ENCODE measurements at places on chromosomes 2 and 18.

GRCh38 chr2:190540048-190540447 lies 5.5 kb upstream of the NEMP2 start:
- no peak for DNase-seq

DNA sequence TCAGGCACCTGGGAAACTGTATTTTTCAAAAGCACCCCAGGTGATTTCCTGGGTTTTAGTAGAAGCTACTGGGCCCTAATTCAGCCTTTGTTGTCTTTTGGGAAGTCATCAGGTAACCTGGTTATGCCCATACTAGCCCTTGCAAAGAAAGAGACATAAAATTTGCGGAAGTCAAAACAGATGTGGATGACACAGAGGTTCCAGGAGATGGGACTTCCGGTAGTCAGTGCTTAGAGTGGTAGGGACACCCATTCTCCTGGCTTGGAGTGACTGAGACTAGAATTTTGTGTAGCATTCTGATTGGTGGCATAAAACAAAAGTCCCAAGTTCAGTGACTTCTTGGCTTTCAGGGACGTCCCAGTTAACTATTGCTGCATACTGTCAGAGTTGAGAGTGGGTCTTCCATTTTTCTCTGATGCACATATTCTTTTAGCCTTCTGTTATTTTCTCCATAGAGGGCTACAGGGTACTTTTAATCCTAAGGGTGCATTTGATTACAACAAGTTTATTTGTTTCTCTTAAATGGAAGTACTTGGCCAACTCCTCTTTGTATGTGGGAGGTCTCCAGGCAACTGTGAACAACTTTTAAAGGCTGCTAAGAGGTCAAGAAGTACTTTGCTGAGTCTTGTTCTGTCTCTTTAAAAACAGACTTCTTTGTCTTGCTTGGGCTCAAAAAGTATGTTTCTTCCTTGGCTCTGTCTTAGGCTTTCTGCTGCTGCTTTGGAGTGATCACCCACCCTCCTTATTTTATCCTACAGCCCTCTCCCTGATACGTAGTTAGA lies 8.8 kb downstream of the NAB1 start:
- no peak for DNase-seq

DNA sequence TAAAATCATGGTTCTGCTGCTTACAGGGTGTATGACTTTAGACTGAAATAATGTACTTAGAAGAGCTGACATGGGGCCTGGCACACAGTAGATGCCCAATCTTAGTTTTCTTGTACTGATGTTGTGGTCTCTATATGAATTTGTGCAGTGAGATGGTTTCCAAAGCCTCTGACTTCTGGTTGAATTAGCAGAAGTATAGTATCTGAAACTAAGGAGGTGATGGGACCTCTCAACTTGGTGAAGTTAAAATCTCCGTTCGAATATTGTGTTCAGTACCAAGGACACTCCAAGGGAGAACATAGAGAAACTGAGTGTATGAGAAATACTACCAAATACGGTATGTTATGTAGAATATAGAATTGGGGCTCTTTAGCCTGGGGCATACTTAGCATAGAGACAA lies 120.9 kb downstream of the ANTXR1 start:
- no peak for DNase-seq

DNA sequence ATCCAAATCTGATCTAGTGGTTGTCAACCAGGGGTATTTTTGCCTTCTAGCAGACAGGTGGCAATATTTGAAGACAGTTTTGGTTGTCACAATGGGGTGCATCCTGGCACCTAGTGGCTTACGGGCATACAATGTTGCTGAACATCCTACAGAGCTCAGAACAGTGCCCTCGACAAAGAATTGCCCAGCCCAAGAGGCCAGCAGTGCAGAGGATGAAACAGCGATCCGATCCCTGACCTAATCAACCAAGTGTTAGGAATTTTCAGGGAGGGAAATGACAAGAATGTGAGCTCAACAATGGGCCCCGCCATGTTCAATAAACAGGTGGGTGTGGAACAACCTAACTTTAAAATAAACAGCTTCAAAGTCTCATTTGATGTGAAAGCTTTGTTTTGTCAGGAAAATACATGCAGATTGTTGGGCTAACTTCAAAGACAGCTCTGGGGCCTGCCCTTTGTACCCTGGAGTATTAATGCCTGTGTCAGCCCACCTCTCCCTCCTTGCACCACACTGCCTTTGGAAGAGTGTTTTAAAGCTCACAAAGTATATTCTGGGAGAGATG lies 22.5 kb upstream of the SCYGR5 start:
- DNase-seq = no peak

- no peak for DNase-seq
Measured at GRCh38 chr2:208006337-208006736, 19.0 kb downstream of the PLEKHM3 start.

GRCh38 chr18:28766027-28766426 lies 589.1 kb upstream of the CDH2 start:
- DNase-seq = no peak

DNA sequence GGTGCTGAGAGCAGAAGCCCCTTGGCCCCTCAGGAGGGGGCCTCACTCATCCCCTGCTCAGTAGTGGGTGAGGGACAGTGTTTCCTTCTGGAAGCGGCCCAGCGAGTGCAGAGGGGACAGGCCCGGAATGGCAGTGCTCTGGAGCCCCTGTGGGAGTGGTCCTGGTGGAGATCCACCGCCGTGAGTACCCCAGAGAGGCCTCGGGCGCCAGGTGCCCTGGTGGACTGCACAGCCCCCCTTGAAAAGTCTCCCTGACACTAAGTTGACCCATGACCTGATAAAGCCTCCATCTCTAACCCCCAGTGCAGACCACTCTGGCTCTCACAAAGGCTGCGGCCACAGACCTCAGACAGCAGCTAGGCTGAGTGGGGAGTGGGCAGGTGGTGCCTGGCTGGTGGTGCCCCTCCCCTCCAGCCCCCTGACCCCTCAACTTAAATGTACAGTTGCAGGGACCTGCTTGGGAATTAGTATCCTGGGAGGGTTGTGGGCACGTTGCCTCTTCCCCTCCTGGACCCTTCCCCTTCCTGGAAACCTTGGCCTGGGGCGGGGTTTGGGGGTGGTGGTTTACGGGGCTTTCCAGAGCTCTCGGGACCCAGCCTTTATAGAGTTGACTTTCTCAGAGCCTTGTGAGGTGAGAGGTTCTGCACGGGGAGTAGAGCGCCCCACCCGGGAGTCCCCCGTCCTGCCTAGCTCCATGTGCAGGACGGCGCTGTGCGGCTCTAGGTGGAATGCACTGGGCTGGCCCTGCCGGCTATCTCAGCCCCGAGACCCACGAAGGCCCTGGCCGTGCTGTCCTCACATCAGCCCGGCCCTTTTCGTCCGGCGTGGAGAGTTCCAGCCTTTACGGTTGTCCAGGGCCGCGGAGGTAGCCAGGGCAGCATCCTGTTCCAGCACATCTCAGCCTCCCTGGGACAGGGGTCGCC lies 62.7 kb downstream of the RTP5 start:
- no peak for DNase-seq

GRCh38 chr2:33130544-33130943 lies 183.8 kb downstream of the LTBP1 start:
- DNase-seq = no peak

GRCh38 chr18:62118328-62118727 lies 68.5 kb downstream of the PIGN start:
- DNase-seq = no peak

- DNase-seq = no peak
Measured at GRCh38 chr18:70082430-70082829, 123.1 kb downstream of the RTTN start.

DNA sequence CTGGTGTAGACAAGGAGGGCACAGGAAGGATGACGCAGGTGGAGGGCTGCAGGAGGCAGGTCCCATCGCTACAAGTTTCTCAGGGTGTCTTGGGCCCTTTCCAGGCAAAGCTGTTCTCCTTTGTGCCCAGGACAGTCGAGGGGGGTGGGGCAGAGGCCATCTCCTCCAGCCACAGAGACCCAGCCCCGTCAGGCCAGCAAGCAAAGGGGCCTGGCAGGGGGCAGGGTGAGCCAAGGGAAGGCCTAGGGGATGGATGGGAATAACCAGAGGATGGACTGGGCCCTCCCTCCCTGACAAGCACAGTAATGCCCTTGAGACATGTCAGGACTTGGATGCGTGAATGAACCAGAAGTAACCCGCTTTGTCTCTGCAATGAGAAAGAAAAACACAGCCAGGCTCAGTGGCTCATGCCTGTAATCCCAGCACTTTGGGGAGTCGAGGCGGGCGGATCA lies 6.3 kb downstream of the TCF23 start:
- no peak for DNase-seq

GRCh38 chr2:42810121-42810970 lies 18.0 kb upstream of the HAAO start:
- DNase-seq = peak; percentile 95

GRCh38 chr2:132583666-132584360 lies 86.2 kb downstream of the LYPD1 start:
- no peak for DNase-seq

DNA sequence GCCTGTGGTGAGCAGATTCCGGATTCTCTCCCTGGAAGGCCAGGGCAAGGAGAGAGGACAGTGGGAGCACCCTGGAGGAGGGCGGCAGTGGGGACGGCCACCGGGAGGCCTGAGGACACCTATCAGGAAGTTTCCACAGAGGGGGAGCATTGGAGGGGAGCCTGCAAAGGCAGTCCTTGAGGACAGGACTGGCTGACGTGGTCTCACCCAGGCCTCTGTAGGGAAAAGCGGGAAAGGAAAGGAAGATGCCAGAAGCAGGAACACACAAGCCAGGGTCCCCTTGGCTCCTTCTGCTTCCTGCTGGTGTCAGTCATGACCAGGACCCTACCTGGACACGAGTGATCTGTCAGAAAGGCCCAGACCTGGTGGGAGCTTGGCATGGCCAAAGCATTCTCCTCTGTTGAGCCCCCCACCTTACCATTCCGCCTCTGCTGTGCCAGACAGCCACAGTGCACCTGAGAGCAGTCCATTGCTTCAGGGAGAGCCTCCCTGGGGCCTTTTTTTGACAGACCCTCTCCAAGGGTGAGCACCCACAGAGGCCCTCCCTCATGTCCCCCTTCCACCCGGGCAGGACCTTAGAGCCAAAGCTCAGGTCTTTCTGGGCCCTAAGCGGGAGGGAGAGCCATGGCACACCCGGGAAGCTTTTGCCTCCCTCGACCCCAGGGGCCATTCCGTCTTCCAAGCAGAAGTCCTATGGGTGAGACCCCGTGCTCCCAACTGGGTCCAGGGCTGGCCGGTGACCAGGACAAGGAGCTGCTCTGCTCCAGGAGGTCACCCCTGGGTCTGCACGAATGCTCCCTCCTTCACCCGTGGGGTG lies 333.1 kb downstream of the DYSF start:
- DNase-seq = no peak

- DNase-seq = no peak
Measured at GRCh38 chr2:7379799-7380198, 462.6 kb downstream of the RNF144A start.

DNA sequence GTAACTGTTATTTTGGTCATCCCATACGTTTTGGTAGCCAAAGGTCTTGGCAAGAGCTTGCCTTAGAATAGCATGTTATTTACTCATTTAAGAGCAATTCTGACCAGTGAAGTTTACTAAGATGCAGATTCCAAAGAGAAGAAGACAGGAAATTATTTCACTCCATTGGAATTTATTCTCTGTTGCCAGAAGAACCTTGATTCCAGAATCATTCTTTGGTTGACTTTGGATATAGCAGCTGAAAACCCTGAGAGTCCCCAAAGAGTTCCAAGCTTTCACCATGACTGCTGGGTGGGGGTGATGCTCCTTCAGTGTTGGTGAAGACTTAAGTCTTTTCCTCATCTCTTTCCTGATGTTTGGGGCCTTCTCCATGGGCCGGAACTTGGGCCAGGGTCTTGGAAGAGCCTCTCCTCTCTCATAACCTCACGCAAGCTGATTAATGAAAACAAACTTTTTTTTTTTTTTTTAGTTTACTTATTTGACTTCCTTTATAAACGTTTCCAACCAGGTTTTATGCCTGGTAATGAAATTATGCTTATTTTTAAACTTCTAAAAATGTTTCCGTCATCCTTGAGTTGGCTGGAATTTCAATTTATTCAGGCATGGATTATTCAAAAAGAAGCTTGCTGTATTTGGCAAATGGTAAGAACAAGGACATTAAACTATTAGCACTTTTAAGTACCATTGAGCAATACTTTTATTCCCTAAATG lies 192.0 kb downstream of the MTX2 start:
- DNase-seq = no peak

DNA sequence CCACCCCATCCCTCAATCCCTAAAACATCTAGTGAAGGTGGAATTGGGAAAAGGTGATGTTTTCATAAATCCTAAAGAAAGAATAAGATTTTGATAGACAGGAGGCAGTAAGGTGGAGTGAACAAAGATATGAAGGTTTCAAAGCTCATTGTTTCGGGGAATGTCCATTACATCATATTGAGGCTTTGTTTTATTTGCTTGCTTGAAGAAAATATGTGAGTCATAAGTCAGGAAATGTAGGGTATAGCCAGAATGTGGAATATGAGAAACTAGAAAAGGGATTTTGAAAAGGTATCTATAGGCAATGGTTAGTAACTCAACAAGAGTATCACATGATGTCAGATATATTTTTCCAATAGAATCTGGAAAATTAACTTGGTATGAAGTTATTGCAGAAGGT lies 1178.5 kb upstream of the ACVR2A start:
- DNase-seq = no peak

DNA sequence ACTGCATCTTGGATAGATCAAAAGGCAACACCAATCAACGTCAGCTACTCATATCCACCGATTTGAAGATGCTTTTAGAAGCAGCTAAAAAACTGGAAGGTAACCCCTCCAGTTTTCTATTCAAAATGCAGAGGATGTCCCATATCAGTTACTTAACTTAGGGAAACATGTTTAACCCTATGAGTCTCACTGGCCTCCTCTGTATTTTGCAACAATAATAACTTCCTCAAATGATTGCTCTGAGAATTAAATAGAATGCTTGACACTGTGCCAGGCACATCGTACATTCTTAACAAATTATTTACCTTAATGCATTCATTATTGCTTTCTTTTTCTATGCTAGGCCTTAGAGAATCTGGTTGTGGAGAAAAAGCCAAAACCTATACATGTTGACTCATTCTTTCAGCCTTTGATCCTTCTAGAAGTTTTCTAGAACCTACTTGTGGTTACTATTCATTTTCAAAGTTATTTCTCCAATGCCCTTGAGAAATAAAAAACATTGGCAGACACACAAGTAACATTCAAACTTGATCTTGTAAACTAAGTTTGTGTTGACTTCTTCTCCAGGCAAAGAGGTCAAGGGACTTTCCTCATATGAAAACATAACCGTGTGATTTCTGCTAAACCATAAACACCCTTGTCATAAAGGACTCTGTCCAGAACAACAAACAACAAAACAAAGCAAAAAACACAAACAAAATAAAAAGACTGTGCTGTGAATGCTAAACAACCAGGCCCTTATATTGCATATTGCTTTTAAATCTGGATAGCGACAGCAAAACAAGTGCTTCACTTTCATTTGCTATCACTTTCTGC lies 4.6 kb downstream of the DOCK10 start:
- DNase-seq = no peak

- DNase-seq = no peak
Measured at GRCh38 chr2:102778260-102778659, 16.4 kb downstream of the TMEM182 start.
